Activated T-cell treated with anti-CD3 and anti-CD28 coated beads, Interleukin-2, amount 50 U/mL, for 72 hours (primary cell): ENCODE measurements at places on chromosomes 16 and 17. TPM values are rescaled to one million over a fixed set of nuclear protein-coding genes. Genes with fewer than 3 reads are reported as not detected.
A peak's percentile ranks its signal among the peaks of the same experiment; 100 is the strongest.

CCL1 gene
- total RNA-seq = not detected

PRSS36 gene
- total RNA-seq = 0.19 TPM

DNA sequence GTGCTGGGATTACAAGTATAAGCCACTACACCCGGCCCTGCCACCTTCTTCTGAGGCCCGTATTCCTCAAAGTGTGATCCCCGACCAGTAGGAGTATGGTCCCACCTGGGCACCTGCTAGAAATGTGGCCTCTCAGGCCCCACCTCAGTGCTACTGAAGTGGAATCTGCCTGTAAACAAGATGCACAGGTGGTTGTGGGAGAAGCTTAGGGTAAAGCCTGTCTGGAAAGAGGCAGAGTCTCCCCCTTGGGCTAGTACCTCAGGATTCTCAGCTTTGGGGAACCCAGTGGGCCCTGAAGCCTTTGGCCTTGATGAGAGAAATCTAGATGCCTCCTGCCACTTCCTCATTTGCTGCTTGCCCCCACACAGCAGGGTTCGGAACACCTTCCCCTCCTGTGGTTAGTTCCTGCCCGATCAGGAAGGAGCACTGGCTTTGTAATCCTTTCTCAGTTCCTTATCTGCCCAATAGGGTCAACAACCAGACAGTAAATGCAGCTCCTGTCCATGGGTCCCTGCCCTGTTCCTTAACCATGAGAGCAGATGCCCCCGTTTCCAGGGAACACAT lies 25.2 kb downstream of the TK2 start:
- H3K4me3 ChIP-seq = peak overlapping the region; percentile 90
- no peaks in the 10 kb centered on the region for H3K36me3 ChIP-seq
- H3K27ac ChIP-seq = peak overlapping the region; percentile 87

CRHR1 gene
- not detected for total RNA-seq

GAST gene
- not detected for total RNA-seq

GRCh38 chr16:57704905-57705852 lies 10.6 kb downstream of the DRC7 start:
- no peak for DNase-seq
- no peak overlapping the region for H3K27ac ChIP-seq
- peaks cover 2% of the 10 kb centered on the region for H3K36me3 ChIP-seq
- no peak overlapping the region for H3K4me3 ChIP-seq

CHST5 gene
- total RNA-seq = not detected

GRCh38 chr16:59655031-59655430 lies 920.9 kb upstream of the GOT2 start:
- no peaks in the 10 kb centered on the region for H3K4me1 ChIP-seq
- peaks cover 1% of the 10 kb centered on the region for H3K36me3 ChIP-seq
- H3K27me3 ChIP-seq = no peaks in the 10 kb centered on the region
- no peak overlapping the region for H3K4me3 ChIP-seq

DNA sequence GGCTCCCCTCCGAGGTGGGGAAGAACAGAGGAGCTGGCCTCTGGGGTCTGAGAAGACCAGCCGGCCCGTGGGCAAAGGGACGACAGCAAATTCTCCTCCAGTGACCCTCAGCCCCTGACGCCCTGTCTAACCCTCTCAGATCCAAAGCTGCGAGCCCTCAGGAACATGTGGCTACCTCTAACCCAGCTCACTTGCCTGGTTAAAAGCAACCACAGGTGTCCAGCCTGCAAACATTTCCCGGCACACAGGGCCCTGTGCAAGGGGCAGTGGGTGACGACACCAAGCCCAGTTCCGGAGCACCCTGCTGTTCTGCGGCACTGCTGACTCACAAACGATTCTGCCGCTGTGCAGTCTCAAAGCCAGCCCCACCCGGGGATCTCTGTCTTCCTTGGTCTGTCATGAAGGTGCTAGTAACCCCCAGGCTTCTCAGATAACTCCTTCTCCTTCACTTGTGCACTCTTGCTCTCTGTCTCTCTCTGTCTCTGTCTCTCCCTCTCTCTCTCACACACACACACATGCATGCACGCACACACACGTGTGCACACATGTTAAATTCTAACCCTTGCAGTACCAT lies 23.0 kb downstream of the WNT3 start:
- no peak overlapping the region for H3K4me3 ChIP-seq
- no peak for DNase-seq
- H3K36me3 ChIP-seq = no peaks in the 10 kb centered on the region
- no peak overlapping the region for H3K27ac ChIP-seq
- peaks cover 14% of the 10 kb centered on the region for H3K27me3 ChIP-seq

DNA sequence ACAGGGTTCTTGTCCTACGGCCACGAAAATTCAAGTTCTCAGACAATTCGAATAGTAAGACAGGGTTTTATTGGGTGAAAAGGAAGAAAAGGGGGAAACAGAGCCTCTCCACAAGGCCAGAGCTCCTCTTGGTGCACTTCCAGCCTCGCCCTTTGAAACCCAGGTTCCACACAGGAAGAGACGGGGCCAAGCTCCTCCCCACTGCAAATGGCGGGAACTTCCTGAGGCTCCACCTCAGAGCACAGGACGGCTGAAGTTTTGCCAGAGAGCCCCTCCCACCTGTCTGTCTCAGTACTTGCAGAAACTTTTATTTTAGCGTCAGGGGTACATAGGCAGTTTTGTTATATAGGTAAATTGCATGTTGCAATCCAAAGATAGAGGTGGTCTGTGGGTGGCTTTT lies 165.7 kb upstream of the CDH8 start:
- no peaks in the 10 kb centered on the region for H3K4me1 ChIP-seq
- no peak for DNase-seq
- H3K27ac ChIP-seq = no peak overlapping the region
- H3K27me3 ChIP-seq = no peaks in the 10 kb centered on the region
- no peak overlapping the region for H3K4me3 ChIP-seq
